T-helper 2 cell (primary cell): ENCODE measurements at places on chromosomes 2 and 18.

DNA sequence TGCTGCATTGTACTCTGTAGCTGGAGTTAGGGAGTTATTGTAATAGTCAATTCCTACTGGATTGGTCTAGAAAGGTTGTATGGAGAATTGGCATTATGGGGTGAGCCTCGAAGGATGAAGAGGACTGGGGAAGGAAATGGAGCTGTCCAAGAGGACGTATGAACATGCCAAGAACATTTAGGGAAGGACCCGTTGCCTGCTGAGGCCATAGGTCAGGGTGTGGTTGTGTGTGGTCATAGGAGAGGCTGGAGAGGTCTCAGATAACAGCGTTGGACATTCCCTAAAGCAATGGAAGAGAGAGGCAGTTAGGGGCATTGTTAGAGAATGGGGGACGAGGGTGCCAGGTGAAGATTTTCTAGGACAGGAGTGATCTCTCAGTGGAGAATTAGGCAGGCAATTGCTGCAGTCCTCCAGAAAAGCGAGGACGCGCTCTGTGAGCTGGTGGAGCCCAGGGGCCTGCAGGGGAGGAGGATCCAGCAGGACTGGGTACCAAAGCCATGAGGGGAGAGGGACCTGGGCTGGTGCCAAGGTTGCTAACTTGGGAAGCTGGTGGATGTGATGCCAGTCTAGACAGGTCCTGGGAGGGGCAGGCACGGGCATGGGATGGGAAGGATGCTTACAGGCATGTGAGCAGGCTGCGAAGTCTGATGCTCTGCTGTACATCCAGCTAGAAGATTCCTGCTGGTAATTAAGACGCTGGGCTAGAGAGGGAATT, 9.4 kb upstream of the PSD4 start:
- no peak for DNase-seq

GRCh38 chr2:145415151-145415550, 895.2 kb upstream of the ZEB2 start:
- no peak for DNase-seq

DNA sequence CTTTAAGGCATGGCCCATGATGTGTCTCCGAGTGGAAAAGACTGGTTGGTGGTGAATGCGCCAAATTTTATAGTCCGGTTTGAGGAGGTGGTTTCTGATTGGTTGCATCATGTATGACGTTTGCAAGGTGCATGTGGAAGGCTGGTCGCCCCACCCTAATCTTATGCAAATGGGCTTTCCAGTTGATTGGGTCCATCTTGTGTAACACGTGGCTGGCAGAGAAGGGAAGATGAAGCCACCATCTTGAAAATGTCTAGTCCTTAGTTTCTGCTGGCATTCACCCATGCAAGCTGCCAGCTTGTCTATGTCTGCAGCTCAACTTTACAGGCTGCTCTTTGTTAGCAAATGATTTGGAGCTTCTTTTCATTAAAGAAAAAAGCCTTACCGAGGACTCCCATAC, 132.2 kb downstream of the PIK3C3 start:
- no peak for DNase-seq

- DNase-seq: no peak
Measured at GRCh38 chr18:57466745-57467409, 31.7 kb downstream of the ONECUT2 start.

GRCh38 chr18:31603315-31603714, 11.6 kb downstream of the TTR start:
- DNase-seq: no peak

DNA sequence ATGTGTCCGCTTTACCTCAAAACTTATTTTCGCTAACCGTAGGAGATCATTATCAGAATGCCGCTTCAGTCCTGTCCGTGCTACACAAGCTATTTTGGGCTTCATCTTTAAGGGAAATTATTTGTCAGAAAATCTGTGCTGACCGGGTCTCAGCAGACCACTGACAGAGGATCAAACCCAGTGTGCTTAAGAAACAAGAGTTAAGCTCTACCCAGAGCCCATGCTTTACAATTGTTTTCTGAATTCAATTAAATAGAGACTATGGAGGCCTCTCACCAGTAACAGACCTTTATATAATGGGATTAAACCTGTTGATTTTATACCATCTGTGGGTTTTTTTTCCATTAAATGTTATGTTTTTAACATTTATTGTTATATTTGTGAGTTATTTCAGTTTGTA, 1956.7 kb upstream of the PIK3C3 start:
- DNase-seq: no peak

DNA sequence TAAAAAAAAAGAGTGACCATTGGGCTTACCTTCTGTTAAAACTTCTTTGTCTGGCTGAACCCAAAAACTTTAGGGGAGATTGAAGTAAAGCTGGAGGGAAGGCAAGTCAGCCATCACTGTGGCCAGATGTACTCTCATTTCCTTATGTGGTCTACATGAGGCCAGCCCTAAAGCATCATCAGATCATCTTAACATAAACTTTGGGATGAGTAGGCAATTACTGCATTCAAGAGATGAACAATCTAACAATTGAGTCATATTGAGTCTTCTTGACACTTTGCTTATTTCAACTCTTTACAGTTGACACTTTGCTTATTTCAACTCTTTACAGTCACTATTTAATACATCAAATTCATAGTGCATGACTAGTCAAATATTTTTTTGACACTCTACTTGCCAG, 155.6 kb downstream of the QPCT start:
- no peak for DNase-seq

- DNase-seq: no peak
Measured at GRCh38 chr2:180012523-180012922, 5.4 kb upstream of the CWC22 start.

DNA sequence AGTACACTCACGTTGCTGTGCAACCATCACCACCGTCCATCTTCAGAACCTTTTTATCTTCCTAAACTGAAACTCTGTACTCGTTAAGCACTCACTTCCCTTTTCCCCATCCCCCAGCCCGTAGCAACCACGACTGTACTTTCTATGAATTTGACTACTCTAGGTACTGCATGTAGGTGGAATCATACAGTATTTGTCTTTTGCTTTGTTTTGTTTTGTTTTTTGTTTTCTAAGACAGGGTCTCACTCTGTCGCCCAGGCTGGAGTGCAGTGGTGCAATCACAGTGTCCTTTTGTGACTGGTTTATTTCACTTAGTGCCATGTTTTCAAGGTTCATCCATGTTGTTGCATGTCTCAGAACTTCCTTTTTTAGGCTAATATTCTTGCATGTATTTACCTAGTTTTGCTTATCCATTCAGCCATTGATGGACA, 7.0 kb upstream of the TYMS start:
- DNase-seq: peak; percentile 82

DNA sequence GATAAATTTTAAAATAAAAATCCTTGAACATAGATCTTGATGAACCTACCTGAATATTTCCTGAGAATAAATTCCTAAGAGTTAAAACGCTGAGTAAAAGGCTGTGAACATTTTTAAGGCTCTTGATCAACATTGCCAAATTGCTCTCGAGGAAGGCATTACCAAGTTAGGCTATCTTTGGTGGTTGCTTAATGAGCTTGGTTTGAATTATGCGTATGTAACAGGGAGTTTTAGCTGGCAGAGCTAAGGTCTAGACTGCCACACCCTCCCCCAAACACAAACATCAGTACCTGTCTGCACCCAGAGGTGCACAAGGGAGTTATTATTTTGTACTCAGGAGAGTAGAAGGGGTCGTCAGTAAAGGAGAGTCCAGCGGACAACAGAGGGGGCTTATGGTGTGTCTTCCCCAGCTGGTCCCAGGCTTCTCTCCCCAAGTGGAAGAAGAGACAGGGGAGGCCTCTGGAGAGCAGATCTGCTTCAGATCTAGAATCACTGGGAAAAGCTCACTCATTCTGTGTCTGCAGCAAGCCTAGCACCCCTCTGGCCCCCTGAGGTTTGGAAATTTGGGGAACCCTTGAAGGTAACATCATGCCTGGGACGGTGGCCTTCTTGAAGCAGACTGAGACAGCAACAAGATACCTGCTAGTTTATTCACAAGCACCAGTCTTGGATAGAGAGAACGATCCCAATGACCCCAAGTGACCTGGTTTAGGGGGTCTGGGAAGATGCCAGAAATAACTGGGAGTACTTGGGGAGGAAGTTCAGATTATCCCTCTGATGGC, 197.2 kb upstream of the ID2 start:
- DNase-seq: no peak

GRCh38 chr2:98691303-98691702, 39.6 kb downstream of the MGAT4A start:
- DNase-seq: no peak

DNA sequence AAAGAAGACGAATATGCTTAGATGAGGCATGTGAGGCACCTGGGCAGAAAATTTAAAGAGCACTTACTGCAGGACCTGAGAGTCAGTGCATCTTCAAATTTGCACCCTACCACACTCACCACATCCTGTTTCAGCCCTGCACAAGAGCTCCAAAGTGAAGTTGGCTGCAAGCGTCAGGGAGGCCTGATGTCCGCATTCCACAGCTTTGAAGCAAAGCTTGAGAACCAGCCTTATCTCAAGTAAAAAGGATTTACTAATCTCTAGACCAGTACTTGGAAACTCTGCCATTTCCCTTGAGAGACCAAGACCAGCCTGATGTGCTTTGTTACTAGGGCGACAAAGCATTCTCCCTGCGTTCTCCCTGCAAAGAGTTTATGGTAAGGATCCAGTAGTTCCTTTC, 3.4 kb upstream of the ASNSD1 start:
- peak; percentile 97 for DNase-seq

DNA sequence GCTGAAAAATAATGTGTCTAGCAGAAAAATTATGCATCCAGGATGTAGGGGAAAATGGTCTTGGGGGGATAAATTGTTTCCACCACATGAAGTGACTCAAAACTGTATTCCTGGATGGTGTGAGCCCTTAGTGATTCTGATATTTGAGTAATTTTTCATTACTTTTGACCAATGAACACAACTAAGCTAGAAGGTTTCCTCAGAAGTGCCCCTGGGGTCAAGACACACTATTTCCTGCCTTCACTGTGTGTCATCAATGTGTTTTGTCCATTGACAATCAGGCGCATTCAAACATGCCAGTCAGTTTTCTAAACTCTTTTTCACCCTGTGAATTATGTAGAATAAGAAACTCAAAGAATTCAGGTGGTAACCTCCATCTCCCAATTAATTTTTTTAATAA, 130.5 kb upstream of the REG3G start:
- DNase-seq: no peak

GRCh38 chr2:23801396-23801795, 125.5 kb downstream of the ATAD2B start:
- DNase-seq: no peak

- DNase-seq: no peak
Measured at GRCh38 chr2:21819454-21819853, 695.7 kb downstream of the TDRD15 start.

DNA sequence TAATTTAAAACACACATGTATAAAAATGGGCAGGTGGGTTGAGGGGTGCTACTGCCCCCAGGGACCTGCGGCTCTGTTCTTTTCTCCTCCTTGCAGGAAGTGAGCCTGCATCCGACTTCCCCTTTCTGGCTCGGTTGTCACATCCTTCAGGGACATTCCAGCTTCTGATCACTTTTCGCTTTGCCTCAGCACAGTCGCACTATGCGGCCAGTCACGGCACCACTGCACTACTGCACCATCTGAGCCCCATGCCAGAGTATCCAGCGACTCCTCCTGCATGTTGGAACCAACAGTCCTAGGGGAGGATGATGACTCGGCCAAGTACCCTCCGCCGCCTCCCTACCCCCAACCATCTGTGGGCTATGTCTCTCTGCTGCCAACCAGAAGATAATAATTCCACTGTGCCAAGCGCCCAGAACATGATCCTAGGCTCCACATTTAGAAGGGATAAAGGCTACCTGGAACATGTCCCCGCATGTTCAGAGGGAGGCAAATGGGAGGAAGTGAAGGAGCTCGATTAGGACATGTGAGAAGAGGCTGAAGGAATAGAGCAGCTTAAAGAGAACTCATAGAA, 17.6 kb downstream of the CDC42EP3 start:
- DNase-seq: no peak

GRCh38 chr2:136072621-136073020, 45.3 kb downstream of the CXCR4 start:
- DNase-seq: no peak

DNA sequence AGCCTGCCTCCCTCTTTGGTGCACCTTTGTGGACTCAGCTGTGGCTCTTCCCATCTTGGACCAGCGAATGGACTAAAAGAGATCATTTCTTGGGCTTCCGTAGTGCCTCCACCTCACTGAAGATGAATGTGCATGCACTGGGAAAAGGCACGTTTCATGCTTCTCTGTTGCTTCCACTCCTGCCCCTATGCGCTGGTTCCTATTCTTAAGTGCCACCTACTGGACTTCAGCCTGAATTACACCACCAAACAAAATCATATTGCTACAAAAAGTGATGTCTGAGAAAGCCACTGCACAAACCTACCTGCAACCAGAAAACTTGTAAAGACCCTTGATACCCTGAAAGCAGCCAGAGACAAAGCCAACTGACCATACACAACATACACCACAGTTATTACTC, 695.6 kb downstream of the TSN start:
- DNase-seq: peak; percentile 19

DNA sequence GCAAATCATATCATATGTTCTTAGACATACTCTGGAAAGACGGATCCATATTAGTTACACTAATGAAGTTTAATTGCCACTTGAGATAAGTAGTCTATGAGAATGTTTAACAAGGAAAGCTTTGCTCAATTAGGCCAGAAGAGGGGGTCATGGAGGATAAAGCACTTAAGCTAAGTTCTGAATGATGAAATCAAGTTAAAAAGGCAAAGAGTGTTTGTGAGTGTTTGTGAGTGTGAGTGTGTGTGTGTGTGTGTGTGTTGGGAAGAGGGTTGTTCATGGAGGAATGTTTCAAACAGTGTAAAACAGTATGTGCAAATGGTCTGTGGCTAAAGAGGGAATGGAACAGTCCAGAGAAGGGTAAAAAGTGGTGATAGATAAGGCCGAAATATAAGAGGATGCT, 360.9 kb downstream of the ERBB4 start:
- no peak for DNase-seq

DNA sequence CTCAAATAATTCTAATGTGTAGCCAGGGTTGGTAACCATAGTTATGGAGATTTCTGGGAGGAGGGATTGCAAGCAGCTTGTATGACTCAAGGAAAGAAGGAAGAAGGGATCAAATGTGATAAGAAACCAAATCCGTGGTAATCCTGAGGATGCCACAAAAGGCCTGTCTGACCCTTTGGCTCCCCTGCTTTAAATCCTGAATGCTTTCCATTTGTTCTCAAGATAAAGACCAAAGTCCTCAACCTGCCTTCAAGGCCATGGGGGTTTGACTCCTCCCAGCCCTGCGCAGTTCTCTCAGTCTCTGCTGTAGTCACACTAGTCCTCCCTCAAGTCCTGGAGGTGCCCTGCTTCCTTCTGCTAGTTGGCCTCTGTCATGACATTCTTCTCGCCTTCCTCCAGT, 74.0 kb downstream of the SUMO1 start:
- no peak for DNase-seq

- no peak for DNase-seq
Measured at GRCh38 chr2:214904634-214905033, 95.2 kb upstream of the BARD1 start.

- no peak for DNase-seq
Measured at GRCh38 chr2:100271210-100271609, 51.1 kb downstream of the LONRF2 start.

- DNase-seq: no peak
Measured at GRCh38 chr2:46563186-46563585, 83.8 kb downstream of the TMEM247 start.

- DNase-seq: no peak
Measured at GRCh38 chr18:2414235-2414634, 157.1 kb downstream of the METTL4 start.
